ENCODE measurements at places on chromosomes 16 and 17.

DNA sequence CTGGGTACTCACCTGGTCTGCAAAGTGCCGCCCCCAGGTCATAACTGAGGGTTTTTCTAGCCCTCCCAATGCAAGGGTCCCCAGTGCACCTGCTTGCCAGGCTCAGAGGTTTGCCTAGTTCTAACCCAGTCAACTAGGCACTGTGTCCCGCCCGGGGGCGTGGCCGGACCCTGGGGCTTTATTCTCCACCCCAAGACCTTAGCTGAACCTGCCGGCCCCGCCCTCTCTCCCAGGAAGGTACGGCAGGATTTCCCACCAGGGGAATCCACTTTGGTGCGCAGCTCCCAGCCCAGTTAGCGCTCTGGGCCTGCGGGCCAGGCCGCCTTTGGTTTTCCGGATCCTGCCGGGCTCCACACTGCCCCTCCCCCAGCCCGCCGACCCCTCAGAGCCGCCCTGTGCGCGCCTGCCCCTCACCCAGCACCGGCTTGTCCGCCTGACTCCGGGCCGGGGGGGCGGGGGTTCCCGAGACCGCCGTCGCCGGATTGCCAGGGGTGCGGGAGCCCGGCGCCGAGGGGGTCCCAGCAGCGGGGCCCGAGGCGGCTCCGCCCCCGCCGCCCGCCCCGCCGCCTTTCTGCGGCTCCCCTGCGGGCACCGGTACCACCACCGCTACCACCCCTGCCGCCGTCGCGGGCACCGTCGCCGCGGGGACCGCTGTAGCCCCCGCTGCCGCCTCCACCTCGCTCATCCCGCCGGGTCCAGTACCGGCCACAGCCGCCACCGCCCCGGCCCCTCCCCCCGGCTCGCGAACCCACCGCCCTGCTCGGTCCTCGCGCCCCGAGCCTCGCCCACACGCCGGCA, 424 bp downstream of the YBX2 start:
- no peak for DNase-seq

DNA sequence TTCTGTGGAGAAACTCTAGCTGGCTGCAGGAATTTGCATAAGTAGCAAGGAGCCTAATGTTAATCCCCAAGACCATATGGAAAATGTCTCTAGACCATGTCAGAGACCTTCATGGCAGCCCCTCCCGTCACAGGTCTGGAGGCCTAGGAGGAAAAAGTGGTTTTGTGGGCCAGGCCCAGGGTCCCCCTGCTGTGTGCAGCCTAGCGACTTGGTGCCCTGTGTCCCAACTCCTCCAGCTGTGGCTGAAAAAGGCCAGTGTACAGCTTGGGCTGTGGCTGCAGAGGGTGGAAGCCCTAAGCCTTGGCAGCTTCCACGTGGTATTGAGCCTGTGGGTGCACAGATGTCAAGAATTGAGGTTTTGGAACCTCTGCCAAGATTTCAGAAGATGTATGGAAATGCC, 306.9 kb upstream of the CA10 start:
- DNase-seq, result no peak

- DNase-seq, result no peak
Observed at GRCh38 chr16:76118344-76118743, 158.9 kb upstream of the CNTNAP4 start.

GRCh38 chr16:75621170-75621477, 2.0 kb downstream of the ADAT1 start:
- no peak for DNase-seq

DNA sequence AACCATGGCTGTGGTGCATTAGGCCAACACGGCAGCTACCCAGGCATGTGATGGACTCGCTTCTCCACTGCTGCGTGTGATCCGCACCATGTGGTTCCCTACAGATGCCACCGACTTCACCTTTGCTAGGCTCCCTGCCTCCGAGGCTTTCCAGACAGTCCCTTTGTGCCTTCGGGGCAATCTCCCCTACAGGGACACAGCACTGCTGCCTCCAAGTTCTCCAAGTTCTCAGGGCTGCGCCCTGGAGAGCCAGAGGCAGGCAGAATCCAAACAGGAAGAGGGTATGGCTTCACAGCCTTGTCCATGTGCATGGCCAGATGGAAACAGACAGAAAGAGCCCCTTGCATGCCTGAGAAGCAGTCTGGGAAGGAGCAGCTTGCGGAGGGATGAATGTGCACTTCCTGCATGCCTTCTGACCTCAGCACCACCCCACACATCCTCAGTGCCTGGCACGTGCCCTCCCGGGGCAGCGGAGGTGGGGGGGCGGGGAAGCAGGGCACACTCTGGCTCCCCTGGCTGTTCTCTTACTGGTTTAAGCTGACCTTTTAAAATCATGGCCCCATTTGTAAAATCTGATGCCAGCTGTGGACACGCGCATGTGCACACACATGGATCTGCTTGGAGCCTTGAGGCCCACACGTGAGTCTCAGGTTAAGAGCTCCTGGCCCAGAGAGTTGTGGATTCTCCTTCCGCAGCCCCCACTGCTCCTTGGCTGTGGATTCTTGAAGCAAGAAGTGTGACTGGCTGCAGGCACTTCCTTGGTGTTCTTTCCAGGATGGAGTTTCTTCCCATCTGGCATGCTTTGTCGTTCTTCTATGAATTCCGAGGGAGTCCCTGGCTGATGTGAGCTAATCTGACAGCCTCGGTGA, 55.3 kb upstream of the MTSS2 start:
- DNase-seq, result no peak

DNA sequence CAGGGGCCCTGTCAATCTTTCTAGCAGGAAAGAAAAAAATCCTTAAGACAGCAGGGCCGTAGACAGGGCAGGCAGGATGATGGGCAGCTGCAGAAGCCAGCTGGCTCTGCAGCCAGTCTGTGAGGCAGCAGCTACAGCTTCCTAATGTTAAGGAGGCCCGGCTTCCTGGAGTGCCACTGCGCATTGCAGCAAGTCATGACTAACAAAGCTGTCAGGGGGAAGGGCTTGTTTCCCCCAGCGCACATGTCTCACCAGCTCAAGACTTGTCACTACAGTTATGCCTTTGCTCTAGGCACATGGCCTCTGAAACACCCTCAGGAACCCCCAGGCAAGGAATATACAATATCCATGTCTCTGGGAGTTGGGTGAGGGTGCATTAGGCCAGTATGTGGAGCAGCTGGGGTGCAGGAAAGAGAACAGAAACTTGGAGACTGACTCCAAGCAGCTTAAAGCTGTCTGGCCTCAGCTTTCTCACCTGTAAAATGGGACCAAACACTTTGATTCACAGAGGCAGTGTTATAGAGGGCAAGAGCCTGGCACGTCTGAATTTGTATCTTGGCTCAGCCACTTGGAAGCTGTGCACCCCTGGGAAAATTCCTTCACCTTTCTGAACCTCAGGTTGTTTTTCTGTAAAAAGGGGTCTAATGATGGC, 220.0 kb downstream of the HAPSTR1 start:
- DNase-seq, result peak; percentile 33
